ENCODE measurements at places on chromosomes 4 and X. TPM values are rescaled to one million over a fixed set of nuclear protein-coding genes. Genes with fewer than 3 reads are reported as not detected.
A peak's percentile ranks its signal among the peaks of the same experiment; 100 is the strongest.

GRCh38 chr4:168999809-169000208 is 10.2 kb downstream of the CBR4 start:
- DNase-seq, result no peak

GRCh38 chrX:9291629-9292028 is 173.2 kb upstream of the TBL1X start:
- no peak for DNase-seq

DNA sequence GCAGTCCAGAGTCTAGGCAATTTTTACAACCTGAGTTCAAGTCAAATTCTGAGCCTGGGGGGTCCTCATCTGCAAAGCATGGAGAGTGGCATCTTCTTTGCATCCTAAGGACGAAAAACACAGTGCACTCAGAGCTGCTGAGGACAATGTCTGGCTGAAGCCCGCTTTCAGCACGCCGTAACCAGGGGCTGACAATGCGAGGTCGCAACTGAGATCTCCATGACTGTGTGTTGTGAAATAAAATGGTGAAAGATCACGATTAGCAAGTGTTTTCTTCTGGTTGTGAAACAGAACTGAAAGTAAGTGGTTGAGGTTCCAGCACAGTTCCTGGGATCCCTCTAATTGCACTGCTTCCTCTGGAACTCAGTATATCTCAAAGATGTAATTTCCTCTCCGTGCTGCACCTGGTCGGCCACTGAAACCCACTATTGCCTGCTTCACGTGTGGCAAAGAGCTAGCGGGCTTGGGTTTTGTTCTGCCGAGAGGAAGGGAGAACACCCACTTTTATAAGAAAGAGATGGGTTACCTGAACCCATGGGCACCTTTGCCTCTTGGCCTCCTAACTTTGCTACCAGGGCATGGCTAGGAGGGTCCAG is 7.7 kb upstream of the F11 start:
- no peak for DNase-seq

GRCh38 chr4:41609851-41610250 is 71.9 kb downstream of the LIMCH1 start:
- DNase-seq, result no peak

- DNase-seq, result no peak
Observed at GRCh38 chr4:25813448-25814106, 49.2 kb downstream of the SEL1L3 start.

DNA sequence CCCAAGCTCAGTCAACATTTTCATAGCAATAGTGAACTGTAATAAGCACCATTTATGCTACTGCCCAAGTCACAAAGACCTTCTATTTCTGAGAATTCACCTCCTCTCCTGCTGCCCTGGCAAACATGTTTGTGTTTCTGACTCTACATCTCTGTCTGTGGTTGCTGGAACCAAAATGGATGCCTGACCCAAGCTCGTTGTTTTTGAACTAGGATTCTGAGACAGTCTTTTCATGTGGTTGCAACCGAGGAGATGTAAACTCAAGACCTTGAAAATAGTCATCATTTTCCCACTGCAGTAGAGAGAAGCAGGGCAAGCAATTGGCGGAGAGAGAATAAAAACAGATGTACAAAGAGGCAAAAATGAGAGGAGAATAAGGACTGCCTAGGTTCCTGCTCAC is 160.2 kb downstream of the RAB28 start:
- DNase-seq, result no peak

DNA sequence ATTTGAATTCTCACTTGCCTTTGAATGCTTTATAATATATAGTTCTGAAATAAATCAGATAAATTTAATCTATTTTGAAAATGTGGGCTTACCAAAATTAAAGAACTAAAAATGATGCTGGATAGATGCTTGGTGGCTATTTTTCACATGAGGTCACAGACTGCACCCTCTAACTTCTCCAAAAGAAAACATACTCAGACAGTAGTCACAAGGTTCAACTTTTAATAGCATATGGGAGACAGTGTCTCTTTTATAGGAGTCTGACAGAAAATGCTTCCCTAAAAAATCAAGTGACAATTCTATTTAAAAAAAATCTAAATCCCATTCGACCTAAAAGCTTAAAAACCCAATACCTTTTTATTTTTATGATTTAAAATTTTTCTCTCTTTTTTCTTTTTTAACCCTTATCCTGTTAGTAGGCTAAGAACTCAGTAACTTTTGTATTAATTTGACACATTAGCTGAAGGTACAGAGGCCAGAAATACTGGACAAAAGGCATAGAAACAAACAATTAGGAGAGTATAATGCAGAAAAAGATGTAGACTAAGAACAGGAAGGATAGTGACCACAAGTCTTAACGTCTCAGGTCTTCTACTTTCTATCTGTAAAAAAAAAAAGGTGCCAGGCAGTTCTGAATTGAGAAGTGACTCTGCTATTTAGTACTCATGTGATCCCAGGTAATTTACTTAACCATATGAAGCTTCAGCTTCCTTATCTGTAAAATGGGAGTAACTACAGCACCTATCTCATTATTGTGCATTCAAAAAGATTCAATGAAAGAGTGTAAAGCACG is 7.6 kb downstream of the TIGD4 start:
- no peak for DNase-seq

- DNase-seq, result no peak
Observed at GRCh38 chr4:7367406-7367805, 67.3 kb downstream of the PSAPL1 start.

- no peak for DNase-seq
Observed at GRCh38 chrX:1072637-1073377, 139.6 kb downstream of the CRLF2 start.

GRCh38 chrX:50067435-50068284 is 133.1 kb downstream of the AKAP4 start:
- no peak for DNase-seq

DNA sequence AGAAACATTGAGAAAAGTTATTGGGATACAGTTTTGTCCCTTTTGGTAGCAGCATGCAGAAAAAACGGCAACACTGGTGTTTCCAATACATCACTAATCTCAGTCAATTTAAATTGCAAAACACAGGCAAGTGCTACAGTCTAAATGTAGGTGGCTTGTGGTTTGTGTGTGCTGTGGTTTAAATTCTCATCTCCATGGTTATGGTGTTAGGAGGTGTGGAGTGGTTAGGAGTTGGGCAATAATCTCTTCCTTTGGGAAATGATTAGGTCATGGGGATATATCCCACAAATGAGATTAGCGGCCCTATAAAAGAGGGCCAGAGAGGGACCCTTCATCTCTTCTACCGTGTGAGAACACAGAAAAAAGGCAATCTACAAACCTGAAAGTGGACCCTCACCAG is 1344.3 kb downstream of the ADGRL3 start:
- DNase-seq, result no peak

DNA sequence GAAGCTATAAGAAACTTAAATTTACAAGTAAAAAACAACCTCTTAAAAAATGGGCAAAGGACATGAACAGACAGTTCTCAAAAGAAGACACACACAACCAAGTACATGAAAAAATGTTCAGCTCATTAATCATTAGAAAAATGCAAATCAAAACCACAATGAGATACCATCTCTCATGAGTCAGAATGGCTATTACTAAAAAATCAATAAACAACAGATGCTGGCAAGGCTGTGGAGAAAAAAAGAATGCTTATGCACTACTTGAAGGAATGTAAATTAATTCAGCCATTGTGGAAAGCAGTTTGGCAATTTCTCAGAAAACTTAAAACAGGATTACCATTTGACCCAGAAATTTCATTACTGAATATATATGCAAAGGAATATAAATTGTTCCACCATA is 666.3 kb upstream of the GRIA3 start:
- DNase-seq, result no peak

DNA sequence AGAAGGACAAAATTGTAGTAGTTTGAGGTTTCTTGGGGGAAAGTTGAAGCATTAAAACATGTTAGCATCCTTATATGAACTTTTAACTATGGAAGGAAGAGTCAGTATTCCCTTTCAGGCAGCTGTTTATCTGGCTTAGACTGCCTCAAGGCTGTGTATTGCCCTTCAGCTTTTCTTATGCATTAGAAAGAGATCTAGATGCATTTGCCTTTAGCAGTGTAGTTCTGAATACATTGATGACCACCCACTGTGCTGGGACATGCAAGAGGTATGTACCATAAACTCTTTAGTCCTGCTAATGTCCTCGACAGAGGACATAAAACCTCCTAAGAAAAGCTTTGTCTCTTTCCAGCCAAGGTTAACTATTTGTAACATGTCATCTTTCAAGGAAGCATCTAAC is 2.9 kb downstream of the FAM200B start:
- no peak for DNase-seq

- no peak for DNase-seq
Observed at GRCh38 chrX:23380581-23380980, 45.9 kb downstream of the PTCHD1 start.

GRCh38 chr4:125387770-125388169 is 73.0 kb downstream of the FAT4 start:
- DNase-seq, result no peak

GRCh38 chr4:155696726-155697125 is 30.1 kb downstream of the GUCY1A1 start:
- DNase-seq, result no peak

GRCh38 chr4:173913496-173913895 is 370.0 kb downstream of the FBXO8 start:
- no peak for DNase-seq

- peak; percentile 92 for DNase-seq
Observed at GRCh38 chr4:8050555-8051206, 107.9 kb downstream of the ABLIM2 start.

SULT1E1 gene
- not detected for polyA plus RNA-seq

FDCSP gene
- polyA plus RNA-seq, result not detected

PIGA gene
- 3.0 TPM for polyA plus RNA-seq

ADH1B gene
- polyA plus RNA-seq, result 21.3 TPM

MAGEE1 gene
- polyA plus RNA-seq, result 1.2 TPM

GABRE gene
- 32.4 TPM for polyA plus RNA-seq

SPANXA1 gene
- polyA plus RNA-seq, result not detected

WAS gene
- 1.8 TPM for polyA plus RNA-seq

FAT4 gene
- 4.1 TPM for polyA plus RNA-seq

RPGR gene
- 9.1 TPM for polyA plus RNA-seq

GRID2 gene
- polyA plus RNA-seq, result not detected

USP9X gene
- 9.5 TPM for polyA plus RNA-seq

All from heart left ventricle (tissue), 16 donors.